ENCODE measurements at places on chromosomes 11 and 22.

- DNase-seq, result peak; percentile 11
These were observed 446 bp downstream of the VSTM5 start for GRCh38 chr11:93849751-93850593.

DNA sequence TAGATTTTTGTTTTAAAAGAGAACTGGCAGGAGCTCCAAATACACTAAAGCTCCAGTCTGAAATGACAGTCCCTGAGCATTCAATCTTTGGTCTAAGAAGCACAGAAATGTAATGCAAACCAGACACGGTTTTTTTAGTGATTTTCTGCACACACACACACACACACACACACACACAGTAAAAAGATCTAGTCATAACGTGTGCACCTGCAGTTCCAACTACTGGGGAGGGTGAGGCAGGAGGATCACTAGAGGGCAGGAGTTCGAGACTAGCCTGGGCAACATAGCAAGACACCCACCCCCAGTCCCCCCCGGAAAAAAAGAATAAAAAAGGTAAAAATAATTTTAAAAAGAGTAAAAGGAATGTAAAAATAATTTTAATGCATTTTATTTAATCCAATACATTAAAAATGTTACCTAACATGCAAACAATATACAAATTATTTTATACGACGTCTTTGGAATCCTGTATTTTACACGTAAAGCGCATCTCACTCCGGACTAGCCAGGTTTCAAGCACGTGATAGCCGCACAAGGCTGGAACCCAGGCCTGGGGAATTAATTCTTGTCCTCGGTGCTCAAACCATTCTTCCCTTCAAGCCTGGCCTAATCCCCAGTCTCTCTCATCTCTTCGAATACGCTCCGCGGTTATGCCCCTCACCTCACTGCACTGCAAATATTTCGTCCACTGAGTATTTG, 762 bp upstream of the TBC1D22A start:
- no peak for DNase-seq

- peak; percentile 80 for DNase-seq
These were observed 64.2 kb downstream of the FLI1 start for GRCh38 chr11:128757886-128758612.

DNA sequence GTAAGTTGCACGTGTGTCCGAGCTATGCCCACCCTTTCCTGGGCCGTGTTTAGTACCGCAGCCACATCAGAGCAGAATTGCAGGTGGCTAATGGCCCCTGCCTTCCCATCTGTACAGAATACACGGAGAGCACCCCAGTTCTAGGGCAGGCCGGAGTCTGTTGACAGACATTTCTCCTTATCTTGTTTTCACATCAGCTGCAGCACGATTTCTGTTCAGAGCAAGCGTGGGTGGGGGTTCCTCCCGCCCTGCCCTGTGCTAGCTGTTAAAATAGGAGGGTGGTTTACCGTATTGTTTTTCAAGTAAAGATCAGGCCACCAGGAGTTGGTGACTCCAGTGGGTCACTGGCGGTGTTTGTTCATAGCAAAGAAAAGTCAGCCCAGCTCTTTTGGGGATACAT, 41.1 kb downstream of the UBASH3B start:
- DNase-seq, result no peak

DNA sequence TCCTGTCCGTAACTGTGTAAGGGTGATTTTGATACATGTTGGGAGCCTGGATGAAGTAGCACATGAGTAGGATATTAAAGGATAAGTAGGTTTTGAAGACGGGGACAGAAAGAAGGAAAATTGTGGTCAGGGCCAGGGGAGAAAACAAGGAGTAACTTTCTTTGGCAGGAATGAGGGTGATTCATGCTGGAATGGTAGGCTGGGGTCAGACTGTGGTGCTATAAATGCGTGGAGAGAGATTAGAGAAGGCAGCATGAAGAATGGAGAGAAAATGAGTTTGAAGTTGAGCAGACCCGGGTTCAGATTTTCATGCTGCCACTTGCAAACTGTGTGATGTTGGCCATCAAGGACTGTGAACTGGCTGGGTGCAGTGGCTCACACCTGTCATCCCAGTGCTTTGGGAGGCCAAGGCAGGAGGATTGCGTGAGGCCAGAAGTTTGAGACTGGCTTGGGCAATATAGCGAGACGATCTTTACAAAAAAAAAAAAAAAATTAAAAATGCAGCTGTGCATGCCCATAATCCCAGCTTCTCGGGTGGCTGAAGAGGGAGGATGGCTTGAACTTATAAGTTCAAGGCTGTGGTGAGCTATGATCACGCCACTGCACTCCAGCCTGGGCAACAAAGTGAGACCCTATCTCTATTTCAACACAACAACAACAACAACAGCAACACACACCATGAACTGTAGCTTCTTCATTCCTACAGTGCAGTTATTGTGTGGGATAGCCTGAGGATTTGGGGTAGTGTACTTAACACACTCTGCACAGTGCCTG, 22.3 kb downstream of the ZBTB16 start:
- DNase-seq, result no peak

DNA sequence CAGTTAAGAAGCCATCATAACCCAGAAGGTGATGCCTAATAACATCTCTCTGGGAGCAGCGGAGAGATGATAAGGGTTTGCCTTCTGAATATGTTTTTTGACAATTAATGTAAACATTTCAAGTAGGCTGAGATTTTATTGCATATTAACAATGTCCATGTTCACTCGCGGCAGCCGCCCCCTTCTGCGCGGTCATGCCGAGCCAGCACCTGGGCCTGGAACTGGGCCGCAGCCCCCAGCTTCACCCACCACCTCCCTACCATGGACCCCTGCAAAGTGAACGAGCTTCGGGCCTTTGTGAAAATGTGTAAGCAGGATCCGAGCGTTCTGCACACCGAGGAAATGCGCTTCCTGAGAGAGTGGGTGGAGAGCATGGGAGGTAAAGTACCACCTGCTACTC, 4.3 kb upstream of the SAA1 start:
- DNase-seq, result no peak

DNA sequence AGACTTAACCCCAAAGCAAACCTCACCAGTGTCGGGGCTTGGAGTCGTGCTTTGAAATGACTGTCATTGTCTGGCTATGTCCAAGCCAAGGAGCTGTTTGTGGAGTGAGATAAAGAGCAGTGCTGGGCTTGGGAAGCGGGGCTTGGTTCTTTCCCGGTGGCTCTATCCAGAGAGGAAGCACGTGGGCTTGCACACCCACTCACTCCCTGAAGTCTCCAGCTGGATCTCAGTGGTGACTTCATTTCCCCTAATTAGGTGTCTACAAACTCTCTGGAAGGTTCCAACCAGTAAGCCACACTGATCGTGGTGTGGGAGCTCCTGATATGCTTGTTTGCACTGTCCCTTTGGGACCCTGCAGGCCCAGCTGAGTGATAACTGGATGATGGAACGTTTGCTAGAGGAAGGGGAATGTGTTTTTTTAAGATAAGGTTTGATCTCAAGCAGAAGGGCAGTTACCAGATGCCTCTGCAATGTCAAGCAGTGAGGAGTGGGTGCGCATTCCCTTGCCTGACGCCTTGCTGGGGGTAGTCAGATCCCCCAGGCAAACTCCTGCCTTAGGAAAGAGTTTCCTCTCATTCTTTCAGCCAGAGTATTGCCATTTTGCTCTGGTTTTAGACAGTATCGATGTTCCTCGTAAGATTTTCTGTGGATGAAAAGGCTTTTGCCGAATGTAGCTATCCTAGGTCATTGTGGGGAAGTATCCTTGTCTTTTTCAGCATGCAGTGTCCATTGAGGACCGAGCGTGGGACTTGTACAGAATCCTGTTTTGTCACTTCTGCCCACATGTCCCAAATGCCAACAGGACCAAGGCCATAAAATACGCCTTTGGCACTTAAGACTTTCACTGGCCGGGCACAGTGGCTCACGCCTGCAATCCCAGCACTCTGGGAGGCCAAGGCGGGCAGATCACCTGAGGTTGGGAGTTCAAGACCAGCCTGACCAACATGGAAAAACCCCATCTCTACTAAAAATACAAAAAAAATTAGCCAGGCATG, 90.9 kb downstream of the MICAL2 start:
- no peak for DNase-seq

- no peak for DNase-seq
These were observed 26.4 kb downstream of the INCENP start for GRCh38 chr11:62149986-62150886.

- DNase-seq, result no peak
These were observed 228.6 kb upstream of the DDI1 start for GRCh38 chr11:103807806-103808205.

DNA sequence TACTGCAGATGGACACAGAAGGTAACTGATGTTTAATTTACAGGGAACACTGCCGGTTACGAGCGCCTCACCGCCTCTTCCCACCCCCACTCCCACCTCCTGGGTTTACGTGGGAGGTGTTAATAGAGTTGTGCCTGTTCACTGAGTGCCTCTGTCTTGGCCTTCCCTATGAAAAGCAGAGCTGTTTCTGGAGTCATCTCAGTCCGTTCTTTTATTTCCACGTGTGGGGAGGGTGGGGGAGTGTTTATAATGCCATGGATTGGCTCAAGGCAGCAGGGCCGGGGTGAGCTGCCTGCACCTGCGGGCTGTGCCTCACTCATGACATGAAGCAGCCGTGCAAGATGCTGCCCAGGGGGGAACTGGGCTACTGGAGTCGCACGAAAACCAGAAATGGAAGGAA, 322.7 kb downstream of the CADM1 start:
- no peak for DNase-seq

DNA sequence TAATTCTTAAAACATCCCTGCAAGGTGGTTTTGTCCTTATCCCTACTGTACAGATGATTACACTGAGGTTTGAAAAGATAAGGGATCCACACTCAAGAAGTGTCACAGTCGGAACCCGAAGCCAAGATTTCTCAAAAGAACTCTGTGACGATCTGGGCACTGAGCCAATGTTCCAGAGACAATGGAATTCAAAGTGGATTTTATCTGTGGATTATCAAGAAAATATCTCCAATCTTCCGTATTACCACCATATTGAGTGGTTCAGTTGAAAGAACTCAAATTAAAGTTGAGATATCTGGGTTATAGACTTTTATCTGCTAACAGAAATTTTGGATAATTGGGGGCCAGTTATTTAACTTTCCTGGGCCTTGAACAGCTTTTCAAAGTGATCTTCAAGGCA, 100.0 kb upstream of the GRAMD1B start:
- DNase-seq, result no peak

DNA sequence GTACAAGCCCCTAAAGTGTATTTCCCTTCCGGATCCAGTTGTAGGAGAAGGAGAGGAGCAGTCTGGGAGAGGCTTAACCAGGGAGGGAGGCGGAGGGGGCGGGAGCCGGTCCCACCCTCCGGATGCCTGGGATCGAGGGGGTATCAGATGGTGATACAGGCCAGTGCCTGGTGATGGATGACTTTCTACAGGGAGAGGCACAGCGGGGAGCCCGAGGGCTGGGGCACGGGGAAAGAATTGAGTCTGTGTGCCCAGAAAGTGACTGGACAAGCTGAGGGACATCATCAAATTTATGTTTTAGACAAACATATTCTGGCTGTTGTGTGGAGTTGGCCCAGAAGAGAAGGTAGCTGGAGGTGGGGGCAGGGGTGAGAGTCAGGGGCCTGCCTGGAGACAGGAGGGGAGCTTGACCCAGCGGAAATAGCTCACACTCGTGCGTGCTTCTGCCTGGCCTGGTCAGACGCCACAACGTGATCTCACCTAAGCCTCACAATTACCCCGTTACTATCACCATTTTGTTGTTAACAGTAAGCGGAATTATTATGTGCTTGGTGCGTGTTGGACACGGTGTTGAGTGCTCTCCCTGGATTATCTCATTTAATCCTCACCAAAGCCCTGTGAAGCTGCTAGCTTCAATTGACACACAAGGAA, 42.4 kb downstream of the AMPD3 start:
- DNase-seq, result peak; percentile 74

DNA sequence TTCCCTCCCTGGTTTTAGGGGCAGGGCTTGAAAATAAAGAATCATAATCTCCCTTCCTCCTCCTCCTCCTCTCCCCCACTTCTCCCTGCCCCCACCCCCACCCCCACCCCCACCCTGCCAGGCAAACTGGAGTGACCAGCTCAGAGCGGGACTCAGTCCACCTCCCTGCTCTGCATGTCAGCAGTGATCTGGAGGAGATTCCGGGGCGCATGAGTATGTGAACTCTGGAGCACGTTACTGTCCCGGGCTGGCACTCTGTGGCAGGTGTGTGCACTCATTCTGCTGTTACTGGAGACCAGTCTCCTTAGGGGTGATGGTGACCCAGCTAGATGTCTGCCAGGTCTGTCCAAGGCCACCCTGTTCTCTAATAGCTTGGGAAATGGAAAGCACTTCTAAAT, 33.9 kb downstream of the MARK2 start:
- DNase-seq, result no peak

DNA sequence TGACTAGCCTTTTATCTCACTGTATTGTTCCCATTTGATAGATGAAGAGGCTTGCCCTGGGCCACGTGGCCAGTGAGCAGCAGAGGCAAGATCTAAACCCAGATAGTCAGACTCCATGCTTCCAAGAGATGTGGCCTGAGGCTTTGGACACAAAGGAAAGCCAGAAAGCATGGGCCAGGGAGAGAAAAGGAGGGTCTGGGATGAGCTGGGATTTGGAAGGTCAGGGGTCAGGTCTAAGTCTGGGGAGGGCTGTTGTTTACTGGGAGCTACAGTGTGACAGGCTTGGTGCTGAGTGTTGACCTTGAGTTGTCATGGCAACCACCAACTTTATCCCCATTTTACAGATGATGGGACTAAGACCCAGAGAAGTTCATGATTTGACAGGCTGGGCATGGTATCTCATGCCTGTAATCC, 2.1 kb downstream of the SLC35E4 start:
- DNase-seq, result no peak

DNA sequence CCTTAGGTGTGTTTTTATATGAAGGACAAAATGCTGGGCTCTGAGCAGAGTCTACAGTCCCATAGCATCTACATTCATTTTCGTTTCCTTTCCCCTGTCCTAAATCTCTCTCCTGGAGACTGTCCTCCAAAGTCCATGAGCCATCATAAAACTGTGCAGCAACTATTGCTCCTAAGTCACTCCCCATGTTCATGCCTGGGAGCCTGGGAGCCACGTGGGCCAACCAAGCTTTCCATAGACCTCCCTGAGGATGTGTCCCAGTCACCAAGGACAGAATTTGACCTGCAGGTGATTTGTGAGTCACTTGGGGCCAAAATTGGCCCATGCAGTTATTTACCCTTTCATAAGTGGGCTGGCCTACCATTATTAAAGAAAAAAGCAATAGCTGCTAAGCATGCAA, 28.7 kb downstream of the EHF start:
- DNase-seq, result no peak

GRCh38 chr22:35411102-35411501, 11.2 kb downstream of the MCM5 start:
- DNase-seq, result no peak

- DNase-seq, result no peak
These were observed 46.4 kb downstream of the PAX6 start for GRCh38 chr11:31764766-31765165.

- DNase-seq, result no peak
These were observed 338.7 kb downstream of the BRD1 start for GRCh38 chr22:49488943-49489342.

GRCh38 chr11:10631761-10632160, 61.8 kb downstream of the IRAG1 start:
- DNase-seq, result no peak

DNA sequence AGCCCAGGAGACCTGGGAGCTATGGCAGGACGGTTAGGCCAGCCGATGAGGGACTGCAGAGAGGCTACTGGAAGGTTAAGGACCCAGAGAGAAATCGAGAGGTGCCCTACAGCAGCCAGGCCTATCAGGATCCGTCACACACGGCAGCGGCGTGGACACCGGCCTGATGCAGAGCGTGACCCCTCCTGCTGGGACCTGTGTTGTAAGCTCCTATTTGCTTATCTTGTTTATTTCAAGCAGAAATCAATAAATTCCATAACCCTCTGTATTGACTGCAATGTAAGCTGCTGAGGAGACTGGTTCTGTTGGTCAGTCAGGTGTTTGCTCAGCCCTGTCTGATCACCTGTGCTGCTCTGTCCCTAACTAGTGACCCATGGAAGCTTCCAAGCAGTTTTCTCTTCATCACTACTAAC, 39.9 kb downstream of the PPP2R1B start:
- no peak for DNase-seq

All from posterior cingulate gyrus (tissue), 11 donors.